Amygdala (tissue), 56 donors: ENCODE measurements at places on chromosomes 1 and 21.

DNA sequence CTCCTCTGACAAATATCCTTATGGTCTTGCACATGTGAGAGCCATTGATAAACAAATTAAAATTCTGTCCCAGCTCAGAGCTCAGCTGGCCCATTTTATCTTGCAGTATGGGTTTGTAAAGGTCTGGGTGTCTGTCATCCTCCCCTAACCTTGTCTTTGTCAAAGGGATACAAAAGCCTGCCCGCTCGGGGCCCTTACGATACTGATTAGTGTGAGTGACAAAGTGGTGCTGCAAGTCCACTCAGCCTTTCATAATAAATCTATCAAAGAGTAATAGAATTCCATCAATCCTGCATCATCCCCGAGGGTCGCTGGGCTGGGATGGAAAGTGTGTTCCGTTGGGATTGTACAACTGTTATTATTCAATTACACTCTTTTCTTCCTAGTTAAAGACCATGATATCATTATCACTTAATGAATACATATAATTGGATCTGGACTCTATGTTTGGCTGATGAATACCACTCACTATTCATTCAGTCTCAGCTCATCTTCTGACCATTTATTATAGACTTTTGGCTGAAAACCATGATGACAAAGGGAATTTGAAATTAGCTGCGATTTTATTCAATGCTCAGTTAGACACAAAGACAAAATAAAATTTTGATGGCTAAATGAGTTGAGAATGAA, 122.5 kb upstream of the FOXD3 start:
- no peak for DNase-seq

- no peak for DNase-seq
Measured at GRCh38 chr1:110249256-110249655, 39.1 kb downstream of the KCNC4 start.

- DNase-seq = no peak
Measured at GRCh38 chr1:40849801-40850592, 12.2 kb downstream of the CITED4 start.

- no peak for DNase-seq
Measured at GRCh38 chr1:177600321-177600720, 369.5 kb downstream of the SEC16B start.

DNA sequence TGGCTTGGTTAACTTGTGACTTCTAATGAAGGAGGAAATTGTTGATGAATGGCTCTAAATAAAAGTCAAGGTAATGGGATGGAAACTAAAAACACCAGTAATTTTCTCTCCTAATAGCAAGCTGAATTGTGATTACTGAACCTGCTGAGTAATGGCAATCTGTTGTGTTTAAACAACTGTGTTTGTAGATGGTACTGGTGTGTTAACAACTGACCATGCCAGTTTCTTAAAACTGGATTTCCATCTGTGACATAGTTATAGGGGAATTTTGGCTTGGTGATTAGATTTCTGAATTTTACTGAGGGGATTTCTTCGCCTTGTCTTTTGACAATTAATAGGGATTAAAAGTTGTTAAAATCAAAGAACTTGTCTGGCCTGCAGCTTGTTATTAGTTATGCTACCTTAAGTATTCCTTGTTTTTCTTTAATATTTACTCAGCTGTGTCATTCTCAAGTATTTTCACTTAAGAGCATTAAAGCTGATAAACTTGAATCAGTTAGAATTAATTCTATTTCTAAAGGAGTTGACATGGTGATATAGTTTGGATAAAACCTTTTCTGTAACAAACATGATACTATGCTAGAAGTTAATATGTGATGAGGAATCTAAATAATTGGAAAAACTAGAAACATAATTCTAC, 7.9 kb upstream of the ERO1B start:
- no peak for DNase-seq

GRCh38 chr1:216553040-216553439, 129.8 kb upstream of the USH2A start:
- no peak for DNase-seq

GRCh38 chr1:169697755-169698154, 13.7 kb downstream of the SELL start:
- DNase-seq = no peak
